Fibroblast of skin of left quadriceps (primary cell): ENCODE measurements at places on chromosomes 12 and 14.
A peak's percentile ranks its signal among the peaks of the same experiment; 100 is the strongest.

GRCh38 chr12:19615384-19615725, 176.1 kb downstream of the AEBP2 start:
- DNase-seq, result no peak

DNA sequence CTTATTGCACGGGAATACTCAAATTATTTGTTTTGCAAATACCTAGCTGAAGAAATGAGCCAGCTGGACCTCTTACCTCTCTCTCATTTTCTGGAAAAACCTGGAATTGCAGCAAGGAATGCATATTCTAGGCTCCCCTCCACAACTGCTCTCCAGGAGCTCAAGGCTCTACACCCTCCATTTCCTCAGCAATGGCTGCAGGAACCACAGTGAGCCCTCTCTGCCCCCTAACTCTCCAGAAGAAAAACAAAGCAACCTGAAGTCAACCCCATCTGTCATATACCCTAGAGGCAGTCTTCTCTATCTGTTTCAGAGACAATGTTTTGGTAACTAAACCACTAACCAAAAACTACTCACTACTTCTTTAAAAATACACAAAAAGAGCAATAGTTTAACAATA, 221.6 kb downstream of the SLC25A21 start:
- DNase-seq, result no peak

- no peak for DNase-seq
Observed at GRCh38 chr14:102927878-102928411, 5.5 kb downstream of the AMN start.

- DNase-seq, result no peak
Observed at GRCh38 chr14:58770491-58770982, 132.8 kb downstream of the DACT1 start.

DNA sequence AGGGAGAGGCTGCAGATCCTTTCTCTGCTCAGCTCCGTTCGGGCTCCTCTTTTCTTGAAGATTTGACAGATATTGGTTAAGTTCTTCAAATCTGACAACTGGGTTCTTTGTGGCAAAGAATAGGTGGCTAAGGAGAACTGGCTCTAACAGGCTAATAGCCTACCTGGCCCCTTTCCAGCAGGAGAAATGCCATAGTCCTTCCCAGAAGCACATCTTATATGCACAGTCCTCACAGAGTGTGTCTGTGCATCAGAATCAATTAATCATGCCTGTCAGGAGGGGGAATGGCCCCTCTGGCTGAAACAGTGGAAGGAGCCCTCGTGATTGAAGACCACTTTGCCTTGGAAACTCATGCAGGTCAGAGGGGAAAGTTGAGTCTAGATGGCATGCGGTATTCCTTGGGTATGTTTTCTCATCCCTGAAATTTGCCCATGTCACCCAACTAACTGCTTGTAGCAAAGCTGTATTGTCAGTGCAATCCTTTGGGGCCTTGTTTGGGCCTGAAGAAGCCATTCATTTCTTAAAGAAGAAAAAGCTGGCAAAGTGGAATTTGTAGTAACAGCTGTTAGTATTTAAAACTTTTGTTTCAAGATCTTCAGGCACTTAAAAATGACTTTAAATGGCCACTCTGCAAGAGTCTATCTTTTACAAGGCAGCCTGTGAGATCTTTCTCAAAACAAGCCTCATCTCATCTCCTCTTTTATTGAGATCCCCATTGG, 251.5 kb downstream of the ZFP36L1 start:
- DNase-seq, result no peak

DNA sequence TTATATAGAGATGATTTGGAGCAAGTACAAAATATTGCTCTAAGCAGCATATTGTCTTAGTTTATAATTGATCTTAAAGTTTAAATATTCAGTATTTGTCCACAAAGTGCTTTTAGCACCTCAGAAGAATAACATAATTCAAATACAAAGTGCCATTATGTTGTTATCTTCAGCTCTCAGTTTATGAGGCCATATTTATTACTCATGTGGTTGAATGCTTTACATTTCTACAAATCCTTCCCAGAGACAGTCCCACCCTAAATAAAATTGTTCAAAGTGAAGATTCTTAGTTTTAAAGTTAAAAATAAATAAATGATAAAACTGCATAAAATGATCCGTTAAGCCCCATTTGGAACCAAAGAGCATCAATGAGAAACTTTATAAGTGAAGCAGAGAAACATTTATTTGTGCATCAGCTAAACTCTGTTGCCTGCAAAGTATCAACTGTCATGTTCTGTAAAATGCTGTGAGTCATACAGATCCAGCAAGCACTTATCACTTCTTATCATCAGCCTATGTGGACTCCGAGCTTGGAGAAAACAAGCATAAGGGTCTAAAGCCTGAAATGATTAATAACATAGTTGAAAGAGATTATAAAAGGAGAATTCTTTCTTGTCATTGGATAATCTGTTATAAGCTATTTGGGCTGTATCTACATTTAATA, 218.9 kb downstream of the ADAMTS20 start:
- peak; percentile 33 for DNase-seq

DNA sequence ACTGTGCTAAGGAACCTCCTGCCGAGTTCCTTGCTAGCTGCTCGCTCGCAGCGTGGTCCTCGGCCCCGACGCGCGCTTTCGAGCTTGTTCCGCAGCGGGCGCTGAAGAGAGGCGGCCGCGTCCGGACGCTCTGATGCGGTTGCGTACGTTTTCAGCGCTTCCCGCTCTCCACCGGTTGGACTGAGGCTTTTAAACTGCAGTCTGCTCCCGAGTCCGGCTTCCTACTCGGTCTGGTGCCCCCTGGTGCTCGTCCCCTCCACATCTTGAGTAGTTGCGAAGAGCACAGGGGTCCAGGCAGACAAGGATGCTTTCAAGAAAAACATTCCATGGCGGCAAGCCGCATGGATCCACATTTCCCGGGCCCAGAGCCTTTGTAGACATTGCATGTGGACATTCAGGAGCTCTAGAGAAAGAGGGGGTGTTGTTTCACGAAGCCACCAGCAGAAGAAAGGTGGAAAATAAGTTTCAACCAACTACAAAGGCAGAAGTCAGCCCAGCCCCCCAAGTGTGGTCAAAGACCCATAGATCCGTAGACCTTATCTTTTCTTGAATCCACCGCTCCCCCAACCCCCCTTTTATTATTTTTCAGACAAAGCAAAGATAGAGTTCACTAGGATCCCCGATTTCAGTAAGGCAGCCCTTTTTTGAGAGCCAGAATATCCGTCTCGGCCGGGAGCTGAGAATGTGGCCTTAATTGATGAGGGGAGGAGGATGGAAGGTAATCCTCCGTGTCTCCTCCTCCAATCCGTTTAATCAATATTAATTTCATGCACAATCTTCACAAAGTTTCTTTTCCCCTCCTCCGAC, 984 bp upstream of the WNK1 start:
- DNase-seq, result peak; percentile 92

- no peak for DNase-seq
Observed at GRCh38 chr14:77830692-77831091, 30.8 kb downstream of the ADCK1 start.

- no peak for DNase-seq
Observed at GRCh38 chr14:88327497-88327896, 4.4 kb upstream of the KCNK10 start.

DNA sequence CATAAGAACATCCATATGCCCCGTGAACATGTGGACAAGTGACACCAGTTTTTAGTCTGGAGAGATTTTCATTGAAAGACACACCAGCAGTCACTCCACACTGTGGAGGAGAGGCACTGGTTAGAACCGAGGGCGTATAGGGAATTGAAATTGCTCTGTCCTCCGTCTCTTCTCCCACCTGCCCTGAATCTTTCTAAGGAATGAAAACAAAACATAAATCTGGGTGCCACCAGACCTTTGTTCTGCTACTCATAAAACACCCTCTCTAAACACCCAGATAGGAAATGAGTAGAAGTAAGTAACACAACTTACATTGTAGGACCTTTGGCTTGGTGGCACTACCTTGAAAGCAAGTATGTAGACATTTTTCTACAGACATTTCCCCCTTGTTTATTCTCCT, 37.1 kb upstream of the STON2 start:
- DNase-seq, result no peak

DNA sequence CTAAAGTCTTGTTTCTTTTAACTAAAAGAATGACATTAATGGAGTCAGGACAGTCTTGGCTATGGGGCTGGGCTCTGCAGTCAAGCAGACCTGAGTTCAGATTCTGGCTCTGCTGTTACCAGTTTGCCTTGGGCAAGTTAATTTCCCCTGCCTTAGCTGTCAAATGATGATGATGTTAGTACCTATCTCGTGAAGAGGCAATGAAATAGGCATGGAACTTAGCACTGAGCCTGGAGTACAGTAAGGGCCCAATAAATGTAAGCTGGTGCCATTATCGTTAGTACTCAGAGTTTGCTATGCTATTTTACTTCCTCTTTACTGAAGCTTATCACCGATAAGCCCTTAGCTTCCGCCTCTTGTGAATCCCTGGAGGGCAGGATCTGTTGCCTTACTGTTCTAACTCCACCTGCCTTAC, 8.5 kb downstream of the FBXW8 start:
- no peak for DNase-seq

DNA sequence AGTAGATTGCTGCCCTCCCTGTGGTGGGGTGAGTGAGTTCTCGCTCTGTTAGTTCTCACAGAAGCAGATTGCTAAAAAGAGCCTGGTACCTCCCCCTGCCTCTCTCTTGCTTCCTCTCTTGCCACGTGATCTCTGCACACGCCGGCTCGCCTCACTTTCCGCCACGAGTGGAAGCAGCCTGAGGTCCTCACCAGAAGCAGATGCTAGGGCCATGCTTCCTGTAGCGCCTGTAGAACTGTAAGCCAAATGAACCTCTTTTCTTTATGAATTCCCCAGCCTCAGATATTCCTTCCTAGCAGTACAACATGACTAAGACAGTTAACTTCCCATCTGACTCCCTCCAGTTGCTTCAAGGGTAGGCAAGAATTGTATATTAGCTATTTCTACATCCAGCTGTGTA, 76.2 kb downstream of the ETV6 start:
- DNase-seq, result no peak

DNA sequence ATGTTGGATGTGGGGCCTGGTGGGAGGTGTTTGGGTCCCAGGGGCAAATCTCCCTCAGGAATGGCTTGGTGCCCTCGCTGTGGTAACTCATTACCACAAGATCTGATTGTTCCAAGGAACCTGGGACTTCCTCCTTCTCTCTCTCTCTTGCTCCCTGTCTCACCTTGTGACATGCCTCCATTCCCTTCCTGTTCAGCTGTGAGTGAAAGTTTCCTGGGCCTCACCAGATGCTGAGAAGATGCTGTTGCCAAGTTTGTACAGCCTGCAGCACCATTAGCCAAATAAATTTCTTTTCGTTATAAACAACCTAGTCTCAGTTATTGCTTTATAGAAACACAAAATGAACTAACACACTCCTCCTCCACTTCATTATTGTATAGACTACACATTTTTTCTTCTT, 759.8 kb upstream of the MDGA2 start:
- no peak for DNase-seq

GRCh38 chr14:24365600-24366412, 2.2 kb upstream of the NFATC4 start:
- peak; percentile 73 for DNase-seq

DNA sequence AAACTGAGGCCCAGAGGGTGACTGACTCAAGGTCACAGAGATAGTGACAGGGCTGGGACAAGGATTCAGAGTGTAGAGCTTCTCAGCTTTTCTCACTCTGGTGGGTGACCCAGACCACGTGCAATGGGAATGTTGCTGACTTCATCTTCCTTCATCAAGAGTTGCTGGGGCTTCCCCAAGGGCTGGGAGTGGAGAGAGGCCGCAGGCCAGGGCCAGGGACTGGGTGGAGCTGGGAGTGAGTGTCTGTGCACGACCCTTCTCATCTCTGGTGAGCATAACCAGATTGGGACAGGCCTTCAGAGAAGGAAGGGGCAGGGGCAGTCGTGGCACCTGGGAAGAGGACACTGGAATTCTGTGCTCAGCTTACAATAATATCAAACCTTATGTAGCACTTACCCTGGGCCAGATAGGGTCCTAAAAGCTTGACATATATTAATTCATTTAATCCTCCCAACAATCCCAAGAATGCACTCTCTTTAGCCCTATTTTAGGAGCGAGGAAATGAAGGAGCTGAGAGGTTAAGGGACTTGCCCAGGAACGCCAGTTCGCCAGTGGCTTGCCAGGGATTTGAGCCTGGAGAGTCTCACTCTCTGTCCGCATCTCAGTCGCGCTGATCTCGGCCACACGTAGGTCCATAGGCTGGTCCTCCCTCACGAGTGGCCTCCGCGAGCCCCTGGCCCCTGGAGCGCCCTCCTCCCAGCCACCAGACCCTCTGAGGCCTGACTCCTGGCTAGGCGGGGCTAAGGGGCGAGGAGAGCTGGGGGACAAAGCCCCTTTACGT, 15.8 kb downstream of the KRT18 start:
- DNase-seq, result no peak

DNA sequence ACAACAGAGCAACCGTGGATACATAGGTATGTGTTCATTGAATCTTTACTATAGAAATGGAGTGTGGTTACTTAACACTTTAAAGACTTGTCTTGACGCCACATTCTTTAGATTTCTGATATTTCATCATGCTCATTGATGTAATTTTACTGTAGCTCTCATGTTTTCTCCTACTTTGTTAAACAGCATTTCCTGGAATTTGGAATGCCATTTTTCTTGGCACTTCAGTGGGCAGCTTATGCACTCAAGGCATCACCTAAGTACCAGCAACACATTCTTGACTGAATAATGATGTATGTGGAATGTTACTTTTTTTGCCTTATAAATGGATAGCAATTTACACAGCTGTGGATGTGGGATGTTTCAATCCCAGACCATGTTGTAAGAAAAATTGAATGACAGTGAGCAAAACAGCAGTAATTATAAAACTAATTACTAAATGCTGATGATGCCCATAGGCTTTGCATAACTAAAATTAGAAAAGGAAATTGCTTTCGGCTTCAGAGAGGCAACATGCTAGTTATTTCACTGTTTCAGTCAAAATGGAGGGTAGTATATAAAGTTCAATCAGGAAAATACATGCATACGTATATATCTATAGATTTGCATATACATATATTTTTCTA, 298.5 kb downstream of the NPAS3 start:
- DNase-seq, result no peak

DNA sequence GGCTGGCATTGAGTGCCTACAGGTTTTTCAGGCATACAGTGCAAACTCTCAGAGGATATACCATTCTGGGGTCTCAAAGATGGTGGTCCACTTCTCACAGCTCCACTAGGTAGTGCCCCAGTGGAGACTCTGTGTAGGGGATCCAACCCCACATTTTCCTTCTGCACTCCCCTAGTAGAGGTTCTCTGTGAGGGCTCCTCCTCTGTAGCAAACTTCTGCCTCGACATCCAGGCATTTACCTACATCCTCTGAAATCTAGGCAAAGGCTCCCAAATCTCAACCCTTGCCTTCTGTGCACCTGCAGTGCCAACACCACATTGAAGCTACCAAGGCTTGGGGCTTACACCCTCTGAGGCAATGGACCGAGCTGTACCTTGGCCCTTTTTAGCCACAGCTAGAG, 179.2 kb downstream of the CCDC91 start:
- no peak for DNase-seq

GRCh38 chr14:90274019-90274418, 17.7 kb downstream of the PSMC1 start:
- DNase-seq, result no peak

DNA sequence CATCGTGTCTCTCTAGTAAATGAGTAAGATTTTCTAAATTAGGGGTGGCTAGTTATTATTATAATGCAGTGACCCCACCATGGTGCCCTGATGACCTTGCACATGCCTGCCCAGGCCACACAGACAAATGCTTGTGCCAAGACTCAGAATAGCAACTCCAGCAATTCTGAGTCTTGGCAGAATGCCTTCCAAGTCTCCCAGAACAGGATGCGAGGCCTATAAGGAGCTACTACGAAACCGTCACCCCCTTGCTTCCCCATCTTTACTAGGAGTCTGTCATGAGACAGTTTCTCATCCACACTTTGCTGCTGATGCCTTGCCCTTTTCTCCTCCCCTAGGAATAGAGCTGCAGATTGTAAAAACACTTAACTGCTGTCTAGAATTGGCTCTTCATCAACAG, 559.9 kb downstream of the TRHDE start:
- no peak for DNase-seq
